Psoas muscle (tissue), 8 donors: ENCODE measurements at places on chromosomes 6 and 20. TPM values are rescaled to one million over a fixed set of nuclear protein-coding genes. Genes with fewer than 3 reads are reported as not detected.

The STX11 gene
- 1.4 TPM for total RNA-seq

The SRSF12 gene
- 0.21 TPM for total RNA-seq

The TOX2 gene
- 0.38 TPM for total RNA-seq

The CTCFL gene
- total RNA-seq = not detected

The SNX21 gene
- total RNA-seq = 44.9 TPM

GRCh38 chr6:37695273-37695672, 2.4 kb downstream of the MDGA1 start:
- DNase-seq = no peak

- DNase-seq = no peak
Measured at GRCh38 chr20:46078954-46079353, 10.8 kb downstream of the NCOA5 start.

- no peak for DNase-seq
Measured at GRCh38 chr20:61909821-61910220, 155.9 kb downstream of the TAF4 start.

DNA sequence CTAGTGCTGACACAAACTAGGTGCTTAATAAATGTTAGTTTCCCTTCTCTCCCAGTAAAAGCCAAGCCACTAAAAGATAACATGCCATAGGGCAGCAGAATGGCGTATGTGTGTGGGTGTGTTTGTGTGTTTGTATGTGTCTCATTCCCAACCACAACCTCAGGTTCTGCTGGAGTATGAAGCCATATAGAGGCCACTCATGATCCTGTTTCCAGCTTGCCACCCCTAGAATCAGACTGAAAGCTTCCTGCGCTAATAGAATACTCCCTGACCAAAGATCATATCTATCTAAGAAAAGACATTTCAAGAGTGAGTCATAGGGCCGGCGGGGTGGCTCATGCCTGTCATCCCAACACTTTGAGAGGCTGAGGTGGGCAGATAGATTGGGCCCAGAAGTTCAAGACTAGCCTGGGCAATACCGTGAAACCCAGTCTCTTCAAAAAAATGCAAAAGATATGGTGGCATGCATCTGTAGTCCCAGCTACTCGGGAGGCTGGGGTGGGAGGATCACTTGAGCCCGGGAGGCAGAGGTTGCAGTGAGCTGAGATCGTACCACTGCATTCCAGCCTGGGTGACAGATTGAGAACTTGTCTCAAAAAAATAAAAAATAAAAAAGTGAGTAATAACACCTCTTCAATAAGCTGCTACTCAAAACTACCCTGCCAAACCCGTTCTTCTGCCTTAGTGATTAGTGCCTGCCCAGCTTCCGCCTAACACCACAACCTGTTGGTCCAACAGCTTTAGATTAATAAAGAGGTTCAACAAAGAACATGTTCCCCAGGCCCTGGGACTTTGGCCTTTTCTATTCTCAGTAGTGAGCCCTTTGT, 11.8 kb upstream of the SNRPC start:
- no peak for DNase-seq

DNA sequence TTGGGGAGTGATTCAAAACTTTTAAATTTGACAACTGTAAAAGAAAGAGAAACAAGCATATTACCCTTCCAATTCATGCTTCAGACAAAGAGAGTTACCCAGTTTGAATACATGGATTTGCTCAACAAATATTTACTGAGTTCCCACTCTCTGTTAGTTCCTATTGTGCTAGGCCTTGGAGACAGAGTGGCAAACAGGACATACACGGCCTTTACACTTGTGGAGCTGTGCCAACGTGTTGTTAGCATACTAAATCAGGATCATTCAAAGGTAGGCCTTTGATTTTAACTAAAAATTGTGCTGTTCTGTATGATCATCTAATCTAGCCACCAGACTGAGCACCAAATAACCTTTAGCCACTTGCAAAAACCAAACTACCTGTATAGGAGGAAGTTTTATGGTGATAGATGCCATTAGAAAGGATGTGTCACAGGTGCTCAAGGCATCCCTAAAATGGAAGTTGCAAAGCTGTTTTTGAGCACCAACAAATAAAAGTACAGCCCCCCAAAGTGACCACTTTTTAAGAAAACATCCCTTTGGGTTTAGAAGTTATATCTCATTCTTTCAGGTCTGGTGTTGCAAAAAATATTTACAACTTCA, 84.5 kb downstream of the CHD6 start:
- no peak for DNase-seq

GRCh38 chr6:144999127-144999526, 714.0 kb downstream of the UTRN start:
- no peak for DNase-seq

DNA sequence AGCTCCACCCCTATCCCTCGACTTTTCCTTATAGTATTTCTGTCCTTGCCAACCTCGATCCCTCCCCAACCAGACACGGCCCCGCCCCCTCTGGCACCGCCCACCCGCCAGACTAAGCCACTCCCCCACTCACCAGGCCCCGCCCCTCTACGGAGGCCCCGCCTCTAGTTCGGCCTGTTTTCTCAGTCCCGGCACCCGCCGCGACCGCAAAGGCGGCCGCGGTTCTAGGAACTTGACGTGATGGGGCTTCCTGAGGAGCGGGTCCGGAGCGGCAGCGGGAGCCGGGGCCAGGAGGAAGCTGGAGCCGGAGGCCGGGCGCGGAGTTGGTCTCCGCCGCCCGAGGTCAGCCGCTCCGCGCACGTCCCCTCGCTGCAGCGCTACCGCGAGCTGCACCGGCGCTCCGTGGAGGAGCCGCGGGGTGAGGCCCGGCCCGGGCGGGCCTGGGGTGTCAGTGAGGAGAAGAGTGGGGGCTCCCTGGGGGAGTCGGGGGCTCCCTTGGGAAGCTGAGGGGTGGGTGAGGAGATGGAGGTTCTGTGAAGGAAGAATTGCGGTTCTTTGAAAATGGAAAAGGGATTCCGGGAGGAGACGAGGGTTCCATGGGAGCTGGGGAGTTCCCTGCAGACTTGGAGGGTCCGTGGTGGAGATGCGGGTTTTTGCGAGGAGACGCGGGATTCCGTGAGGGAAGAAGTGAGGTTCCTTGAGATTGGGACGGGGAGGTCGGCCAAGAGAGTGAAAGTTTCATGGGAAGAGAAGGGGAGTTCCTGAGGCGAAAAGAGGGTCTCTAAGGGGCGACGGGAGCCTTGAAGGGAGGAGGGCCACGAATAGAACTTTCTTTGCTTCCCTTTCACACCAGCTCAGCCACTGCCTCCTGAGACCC, at the start of gene ACSS2:
ACSS2 (plus strand) TSS at position 207 of the 877 bp plus-strand sequence; CDS start at position 241, 34 bp downstream.
- DNase-seq = no peak

DNA sequence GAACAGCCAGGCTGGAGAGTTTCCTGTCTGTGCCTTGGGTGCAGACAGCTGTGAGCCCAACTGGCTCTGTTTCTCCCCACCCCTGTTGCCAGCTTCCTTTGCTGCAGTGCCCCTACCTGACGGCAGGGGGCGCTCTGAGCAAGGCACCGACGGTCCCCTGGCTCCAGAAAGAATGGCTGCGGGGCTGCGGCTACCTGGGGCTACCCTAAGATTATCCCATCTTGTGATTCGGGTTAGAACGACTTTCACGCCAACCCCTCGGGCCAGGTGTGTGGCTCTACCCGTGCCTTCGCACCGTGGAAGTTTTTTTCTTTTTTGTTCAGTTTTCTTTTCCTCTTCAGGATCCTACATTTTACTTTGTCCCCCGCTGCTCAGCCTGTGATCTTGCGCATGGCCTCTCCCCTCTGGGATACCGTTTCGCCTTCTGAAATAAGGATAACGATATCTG, 33.4 kb upstream of the AAR2 start:
- DNase-seq = peak; percentile 83

GRCh38 chr6:111925296-111925695, 52.0 kb upstream of the FYN start:
- DNase-seq = no peak

- DNase-seq = no peak
Measured at GRCh38 chr6:163683105-163683622, 268.6 kb downstream of the QKI start.
